ENCODE measurements at places on chromosomes 5 and 9. TPM values are rescaled to one million over a fixed set of nuclear protein-coding genes. Genes with fewer than 3 reads are reported as not detected.

The WHRN gene
- 2.4 TPM for total RNA-seq

The NEUROG1 gene
- total RNA-seq = not detected

The TMC1 gene
- total RNA-seq = 0.16 TPM

The TRMT10B gene
- total RNA-seq = 11.1 TPM

The PCDHB8 gene
- 4.6 TPM for total RNA-seq

The C5orf58 gene
- total RNA-seq = not detected

The QRFP gene
- not detected for total RNA-seq

The LCN9 gene
- not detected for total RNA-seq

The IL3 gene
- not detected for total RNA-seq

The TAF11L5 gene
- total RNA-seq = not detected

The YIPF5 gene
- total RNA-seq = 49.9 TPM

The KIF3A gene
- 11.5 TPM for total RNA-seq

The KIAA1191 gene
- 102 TPM for total RNA-seq

The MYOT gene
- total RNA-seq = 11.0 TPM

The C6 gene
- total RNA-seq = 113 TPM

- DNase-seq = no peak
Observed at GRCh38 chr9:108048406-108049025, 558.9 kb upstream of the KLF4 start.

GRCh38 chr9:24582146-24583126 lies 36.7 kb upstream of the IZUMO3 start:
- no peak for DNase-seq

- DNase-seq = no peak
Observed at GRCh38 chr9:5893591-5894236, 3.0 kb downstream of the MLANA start.

GRCh38 chr5:119220576-119221197 lies 135.1 kb upstream of the TNFAIP8 start:
- no peak for DNase-seq

GRCh38 chr9:125743682-125744428 lies 3.3 kb upstream of the PBX3 start:
- no peak for DNase-seq

DNA sequence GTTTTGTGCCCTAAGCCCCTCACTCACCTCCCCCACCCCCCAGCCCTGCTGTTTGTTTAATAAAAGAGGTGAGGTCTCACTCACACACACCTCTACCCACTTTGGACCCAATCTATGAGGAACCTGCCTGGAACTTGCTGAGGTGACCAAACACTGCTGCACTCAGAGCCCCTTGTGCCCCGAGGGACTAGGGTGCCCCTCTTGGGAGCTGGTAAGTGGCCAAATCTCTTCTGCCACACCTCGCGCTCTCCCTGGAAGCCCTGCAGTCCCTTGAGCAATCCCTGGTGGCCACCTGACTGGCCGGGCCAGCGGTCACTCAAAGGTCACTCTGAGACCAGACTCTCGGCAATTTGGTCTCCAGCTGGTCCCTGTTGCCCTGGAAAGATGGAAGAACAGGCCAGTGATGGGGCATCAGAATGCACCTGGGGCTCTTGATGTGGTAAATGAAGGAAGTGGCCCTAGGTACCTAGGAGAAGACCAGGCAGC lies 157.2 kb downstream of the MED10 start:
- no peak for DNase-seq

- DNase-seq = no peak
Observed at GRCh38 chr5:140043508-140043872, 391 bp upstream of the NRG2 start.

- no peak for DNase-seq
Observed at GRCh38 chr5:68172314-68172713, 43.2 kb upstream of the PIK3R1 start.

DNA sequence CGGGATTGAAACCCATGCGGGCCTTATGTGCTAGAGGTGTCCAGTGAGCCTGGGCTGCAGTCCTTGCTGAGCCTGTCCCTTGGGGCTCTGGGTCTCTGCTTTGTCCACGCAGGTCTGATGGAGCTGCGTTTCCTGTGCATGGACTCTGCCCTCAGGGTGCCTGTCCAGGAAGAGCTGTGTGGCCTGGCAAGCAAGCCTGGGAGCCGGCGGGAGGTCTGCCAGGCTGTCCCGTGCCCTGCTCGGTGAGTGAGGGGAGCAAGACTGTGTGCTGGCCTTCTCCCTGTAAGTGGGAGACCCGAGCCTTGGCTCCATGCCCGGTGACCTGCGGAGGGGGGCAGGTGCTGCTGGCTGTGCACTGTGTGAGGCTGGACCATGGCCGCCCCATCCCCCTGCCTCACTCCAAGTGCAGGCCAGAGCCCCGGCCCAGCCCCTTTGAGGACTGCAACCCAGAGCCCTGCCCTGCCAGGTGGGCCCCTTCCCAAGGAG lies 11.2 kb upstream of the CACFD1 start:
- DNase-seq = no peak

DNA sequence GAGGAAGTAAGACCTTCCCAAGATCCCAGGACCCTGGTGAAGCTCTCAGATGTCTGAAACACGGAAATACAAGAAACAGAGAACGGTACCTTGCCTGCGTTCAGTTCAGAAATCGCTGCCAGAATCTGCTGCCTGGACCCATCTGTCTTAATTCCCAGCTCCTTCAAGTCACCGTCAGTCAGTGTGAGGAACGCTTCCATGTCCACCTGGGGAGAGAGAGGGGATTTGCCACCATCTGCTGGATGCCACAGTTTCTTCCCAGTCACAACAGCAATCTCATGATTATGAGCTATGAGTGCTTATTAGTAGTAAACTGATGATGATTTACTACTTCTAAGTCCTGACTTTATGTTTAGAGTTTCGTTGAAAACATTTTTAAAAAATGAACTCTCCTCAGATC lies 36.7 kb upstream of the GABBR2 start:
- DNase-seq = no peak

GRCh38 chr5:67263656-67264408 lies 67.2 kb upstream of the CD180 start:
- DNase-seq = no peak

- no peak for DNase-seq
Observed at GRCh38 chr5:171627936-171628632, 157.5 kb upstream of the SMIM23 start.

DNA sequence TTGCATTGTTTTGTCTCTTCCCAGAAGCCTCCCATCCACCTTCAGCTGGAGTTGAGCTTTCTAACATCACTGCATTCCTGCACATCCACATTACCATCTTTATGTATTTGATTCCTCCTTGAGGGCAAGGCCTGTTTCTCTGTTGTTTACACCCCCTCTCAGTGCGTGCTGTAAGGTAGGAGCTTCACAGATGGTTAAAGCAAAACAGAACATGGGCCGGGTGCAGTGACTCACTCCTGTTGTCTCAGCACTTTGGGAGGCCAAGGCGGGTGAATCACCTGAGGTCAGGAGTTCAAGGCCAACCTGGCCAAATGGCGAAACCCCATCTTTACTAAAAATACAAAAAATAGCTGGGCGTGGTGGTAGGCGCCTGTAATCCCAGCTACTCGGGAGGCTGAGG lies 110.9 kb downstream of the KCNIP1 start:
- DNase-seq = no peak

DNA sequence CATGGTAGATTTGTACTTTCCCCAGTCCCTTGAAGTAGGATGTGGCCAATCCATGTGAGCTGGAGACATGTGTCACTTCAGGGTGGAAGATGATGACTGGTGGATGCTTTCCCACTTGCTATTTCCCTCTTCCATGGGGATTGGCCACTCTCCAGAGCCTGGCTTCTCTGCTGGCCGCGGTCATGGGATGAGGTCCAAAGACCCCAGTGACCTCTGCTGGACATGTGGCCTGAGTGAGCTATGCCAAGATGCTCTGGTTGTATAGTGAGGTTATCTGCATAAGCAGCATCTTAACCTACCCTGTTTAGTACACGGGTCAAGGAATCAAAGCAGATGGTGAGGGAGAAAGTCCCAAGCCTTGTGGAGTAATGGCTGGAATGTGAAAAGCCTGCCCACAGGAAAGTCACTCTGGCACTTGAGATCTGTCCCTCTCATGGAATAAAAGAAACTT lies 47.1 kb downstream of the SH3PXD2B start:
- DNase-seq = no peak

GRCh38 chr5:96871686-96872085 lies 4.6 kb upstream of the ERAP2 start:
- DNase-seq = no peak

DNA sequence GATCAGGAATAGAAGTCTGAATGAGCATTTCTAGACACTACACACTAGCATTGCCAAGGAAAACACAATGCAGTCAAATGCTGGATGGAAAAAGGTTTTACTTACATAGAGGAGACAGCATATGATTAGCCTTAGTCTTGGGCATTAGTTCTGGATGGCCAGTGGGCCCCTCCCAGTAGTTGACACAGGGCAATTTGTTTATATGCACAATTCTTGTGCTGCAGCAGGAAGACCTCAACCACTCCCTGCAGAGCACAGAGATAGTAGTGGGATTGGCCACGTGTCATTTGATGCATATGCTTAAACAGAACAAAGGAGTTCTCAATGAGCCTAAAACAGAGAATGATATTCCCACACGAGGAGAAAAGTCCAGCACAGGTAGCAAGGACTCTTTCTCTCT lies 1496.2 kb upstream of the CDH6 start:
- DNase-seq = no peak

DNA sequence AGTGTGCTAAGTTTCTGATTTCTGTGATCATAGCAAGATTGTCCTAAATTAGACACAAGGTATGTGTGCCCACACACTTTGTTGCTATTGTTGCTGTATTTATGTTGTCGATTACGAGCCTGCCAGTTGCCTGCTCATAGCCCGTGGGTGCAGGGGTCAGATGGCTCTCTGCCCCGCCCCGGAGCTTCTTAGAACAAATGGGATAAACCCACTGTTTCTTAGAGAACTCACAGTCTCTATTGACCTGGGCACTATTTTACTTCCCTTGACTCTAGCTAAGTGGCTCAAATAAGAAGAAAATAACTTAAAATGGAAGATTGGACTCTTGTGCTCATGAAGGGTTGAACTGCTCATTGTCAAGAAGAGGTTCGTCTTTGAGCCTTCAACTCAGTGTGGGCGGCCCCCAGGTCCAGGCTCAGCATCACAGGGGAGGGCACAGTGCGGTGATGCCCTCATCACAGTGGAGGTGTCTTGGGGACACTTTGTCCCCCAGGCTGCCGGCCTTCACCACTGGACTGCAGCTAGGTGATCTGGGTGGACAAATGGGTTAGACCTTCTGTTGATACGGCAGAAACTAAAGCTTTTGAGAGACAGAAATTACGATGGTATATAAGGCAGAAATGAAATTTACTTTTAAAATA lies 155.5 kb downstream of the TENT4A start:
- DNase-seq = no peak

DNA sequence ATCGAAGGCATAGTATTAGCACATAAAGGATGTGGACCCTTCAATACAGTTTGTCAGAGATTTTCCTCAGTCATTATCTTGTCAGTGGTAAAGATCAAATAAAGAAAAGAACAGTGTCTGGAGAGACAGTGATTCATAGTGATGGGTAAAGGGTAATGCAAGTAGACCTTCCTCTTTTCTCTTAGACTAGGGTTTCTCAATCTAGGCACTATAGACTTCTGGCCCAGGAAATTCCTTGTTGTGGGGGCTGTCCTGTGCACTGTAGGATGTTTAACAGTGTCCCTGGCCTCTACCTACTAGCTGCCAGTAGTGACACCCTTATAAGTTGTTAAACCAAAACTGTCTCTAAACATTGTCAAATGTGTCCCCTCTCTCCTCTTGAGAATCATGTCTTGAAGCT lies 6.9 kb downstream of the CAMK4 start:
- DNase-seq = no peak

DNA sequence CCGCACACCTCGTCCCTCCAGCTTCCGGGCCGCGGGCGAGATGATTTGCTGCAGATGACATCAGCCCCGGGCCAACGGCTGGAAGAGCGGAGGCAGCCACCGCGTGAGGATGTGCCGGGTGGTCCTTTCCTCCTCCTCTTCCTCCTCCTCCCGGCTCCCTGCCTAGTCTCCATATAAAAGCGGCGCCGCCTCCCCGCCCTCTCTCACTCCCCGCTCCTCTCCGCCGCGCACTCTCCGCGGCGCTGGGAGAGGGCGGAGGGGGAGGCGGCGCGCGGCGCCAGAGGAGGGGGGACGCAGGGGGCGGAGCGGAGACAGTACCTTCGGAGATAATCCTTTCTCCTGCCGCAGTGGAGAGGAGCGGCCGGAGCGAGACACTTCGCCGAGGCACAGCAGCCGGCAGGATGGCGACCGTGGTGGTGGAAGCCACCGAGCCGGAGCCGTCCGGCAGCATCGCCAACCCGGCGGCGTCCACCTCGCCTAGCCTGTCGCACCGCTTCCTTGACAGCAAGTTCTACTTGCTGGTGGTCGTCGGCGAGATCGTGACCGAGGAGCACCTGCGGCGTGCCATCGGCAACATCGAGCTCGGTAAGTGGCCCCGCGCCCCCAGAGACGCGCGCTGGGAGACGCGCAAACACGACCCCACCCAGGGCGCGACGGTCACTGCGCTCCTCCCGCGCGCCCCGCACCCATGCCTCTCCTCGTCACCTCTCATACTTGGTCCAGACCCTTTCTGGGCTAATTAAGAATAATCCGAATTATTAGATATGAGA lies at the start of gene MAP1B:
Gene MAP1B, plus strand, starts transcription at position 345 of the 770 bp plus-strand sequence. Its CDS starts 57 bp downstream, at position 402.
- no peak for DNase-seq

GRCh38 chr5:72478684-72479083 lies 28.5 kb downstream of the ZNF366 start:
- no peak for DNase-seq

- no peak for DNase-seq
Observed at GRCh38 chr5:124160265-124160664, 586.2 kb downstream of the ZNF608 start.

DNA sequence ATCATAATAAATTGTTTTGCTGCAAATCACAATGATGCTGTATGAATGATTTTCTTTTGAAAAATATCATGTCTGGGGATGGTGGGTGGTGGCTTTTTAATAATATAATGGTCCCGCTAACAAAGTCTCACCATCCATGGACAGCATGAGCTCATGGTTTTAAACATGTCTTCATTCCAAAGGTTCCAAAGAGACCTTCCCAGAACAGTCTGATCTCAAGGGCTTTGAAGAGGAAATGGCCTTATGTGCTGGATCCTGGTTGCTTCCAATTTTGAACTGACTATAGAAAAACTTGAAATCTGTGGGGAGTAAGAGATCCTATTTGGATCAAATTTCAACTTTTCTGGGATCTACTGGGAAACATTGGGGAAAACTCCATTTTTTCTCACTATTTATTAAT lies 121.8 kb downstream of the ADAMTS12 start:
- DNase-seq = no peak

Data from breast epithelium (tissue), 4 donors.